ENCODE measurements at places on chromosomes 1 and 21. TPM values are rescaled to one million over a fixed set of nuclear protein-coding genes. Genes with fewer than 3 reads are reported as not detected.

PLA2G4A gene
- total RNA-seq, result 11.0 TPM

SLC44A5 gene
- 0.43 TPM for total RNA-seq

ESPN gene
- total RNA-seq, result 3.1 TPM

SLC25A34 gene
- 10.1 TPM for total RNA-seq

DNA sequence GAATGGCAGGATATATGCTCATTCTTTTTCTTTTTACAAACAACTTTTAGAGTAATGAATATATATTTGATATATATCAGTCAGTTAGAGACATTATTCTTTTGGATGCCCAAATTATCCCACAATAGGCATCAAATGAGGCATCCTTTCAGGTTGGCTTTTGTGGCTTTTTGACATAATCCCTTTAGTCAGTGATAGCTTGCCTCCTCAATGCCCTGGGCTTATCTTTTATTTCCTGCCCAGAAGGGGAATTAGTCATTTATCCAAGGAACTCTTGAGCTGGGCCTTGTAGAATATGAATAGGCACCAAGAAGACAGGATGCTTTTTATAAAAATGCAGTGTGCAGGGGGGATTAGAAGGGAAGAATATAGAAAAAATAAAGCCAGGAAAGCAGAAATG, 22.2 kb downstream of the EPHX4 start:
- DNase-seq, result no peak

- DNase-seq, result peak; percentile 28
Measured at GRCh38 chr21:45971616-45972352, 9.8 kb upstream of the COL6A1 start.

DNA sequence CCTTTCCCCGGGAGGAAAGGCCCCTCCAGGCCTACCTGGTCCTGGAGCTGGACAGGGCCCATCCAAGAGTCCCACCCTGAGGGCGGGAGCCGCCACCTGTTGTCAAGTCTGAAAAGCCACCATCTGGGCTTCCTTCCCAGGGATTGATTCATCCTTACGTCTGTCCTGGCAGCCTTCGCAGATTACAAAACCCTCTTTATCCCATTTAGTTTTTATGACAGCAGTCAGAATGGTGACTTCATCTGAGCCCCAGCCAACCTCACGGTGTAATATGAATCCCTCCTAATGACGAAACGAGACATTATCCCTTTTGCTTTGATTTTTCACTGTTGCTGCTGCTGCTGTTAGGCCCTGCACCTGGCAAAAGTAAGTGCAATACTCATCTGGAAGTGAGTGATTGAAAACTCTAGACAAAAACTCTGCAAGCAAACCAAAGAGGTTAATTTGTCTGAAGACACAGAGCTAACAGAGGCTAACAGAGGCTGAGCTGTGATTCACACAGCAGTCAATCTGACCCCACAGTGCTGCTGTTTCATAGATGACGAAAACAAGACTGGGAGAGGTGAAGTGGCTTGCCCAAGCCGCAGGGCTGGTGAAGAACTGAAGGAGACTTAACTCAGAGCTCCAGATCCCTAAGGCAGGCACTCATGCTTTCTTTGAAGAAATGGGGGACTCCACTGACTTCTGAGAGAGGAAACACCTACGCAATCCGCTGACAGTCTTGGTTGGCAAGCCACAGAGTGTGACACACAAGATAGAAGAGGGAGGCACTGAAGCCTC, 30.0 kb upstream of the S100A7 start:
- DNase-seq, result peak; percentile 32

GRCh38 chr1:236836157-236836556, 41.1 kb downstream of the MTR start:
- DNase-seq, result no peak

DNA sequence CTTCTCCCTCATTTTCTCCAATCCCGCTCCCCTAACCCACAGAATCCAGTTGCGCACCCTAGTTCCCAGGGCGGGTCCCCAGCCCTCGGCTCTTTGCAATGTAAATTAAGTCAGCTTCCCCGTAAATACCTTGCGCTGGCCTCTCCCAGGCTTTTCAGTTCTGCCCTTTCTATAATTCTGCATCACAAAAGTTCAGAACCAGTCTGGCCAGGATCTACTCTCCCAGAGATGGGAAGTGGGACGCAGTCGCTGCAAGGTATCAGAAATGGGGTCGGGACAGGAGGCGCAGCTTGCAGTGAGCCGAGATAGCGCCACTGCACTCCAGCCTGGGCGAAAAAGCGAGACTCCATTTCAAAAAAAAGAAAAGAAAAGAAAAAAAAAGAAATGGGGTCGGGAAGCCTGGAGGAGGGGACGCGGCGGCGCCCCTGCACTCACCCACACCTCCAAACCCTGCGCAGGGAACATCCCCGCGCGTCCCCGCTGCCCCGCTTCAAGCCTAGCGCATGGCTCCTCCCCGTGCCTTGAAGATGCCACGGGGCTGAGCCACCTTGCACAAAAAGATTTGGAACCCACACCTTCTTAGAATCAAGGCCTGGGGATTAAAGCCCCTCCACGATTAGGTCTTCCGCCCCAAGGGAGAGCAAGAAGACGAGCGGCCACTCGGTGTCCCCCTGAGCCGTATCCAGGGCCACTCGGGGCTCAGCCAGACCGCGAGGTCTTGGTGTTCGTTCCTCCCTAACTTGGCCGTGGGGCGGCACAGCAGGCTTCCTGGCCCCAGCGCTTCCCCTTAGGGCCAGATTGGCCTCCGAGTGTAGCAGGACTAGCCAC, 27.2 kb upstream of the ITLN2 start:
- DNase-seq, result no peak

GRCh38 chr1:22689505-22689904, 21.1 kb upstream of the EPHB2 start:
- no peak for DNase-seq

GRCh38 chr1:112714313-112715263, 544 bp downstream of the PPM1J start:
- no peak for DNase-seq

DNA sequence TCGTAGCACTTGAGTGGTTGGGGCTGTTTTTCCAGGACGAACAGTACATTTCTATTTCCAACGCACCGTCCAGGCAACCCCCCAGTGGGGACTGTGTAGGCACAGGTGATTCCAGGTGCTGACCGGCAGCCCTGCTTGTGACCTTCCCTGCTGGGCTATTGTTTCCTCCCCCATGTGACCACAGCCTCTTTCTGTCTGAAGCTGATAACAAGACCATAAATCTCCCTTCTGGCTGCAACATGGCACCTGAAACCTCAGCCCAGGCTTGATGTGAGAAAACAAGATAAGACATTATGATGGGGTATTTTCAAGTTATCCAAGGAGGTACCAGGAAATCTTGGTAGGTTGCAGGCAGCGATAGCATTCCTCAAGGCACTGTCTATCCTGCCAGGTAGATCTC, 48.2 kb downstream of the HLX start:
- no peak for DNase-seq

DNA sequence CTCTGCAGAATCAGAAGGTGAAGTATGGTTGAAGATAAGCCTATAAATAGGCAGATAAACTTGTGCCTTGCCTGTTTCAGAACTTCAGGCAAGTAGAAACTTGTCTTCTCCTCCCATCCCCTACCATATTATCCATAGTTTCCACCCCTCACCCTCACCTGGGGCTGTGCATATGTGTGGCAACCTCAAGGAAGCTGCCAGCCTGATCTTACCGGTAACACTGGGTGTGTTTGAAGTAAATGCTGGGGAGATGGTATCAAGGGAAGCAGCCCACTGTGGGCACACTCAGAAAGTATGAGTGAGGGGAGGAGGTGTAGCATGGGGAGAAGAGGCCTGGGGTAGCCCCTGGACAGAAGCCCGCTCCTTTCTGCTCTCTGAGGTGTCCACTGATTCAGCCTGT, 14.5 kb downstream of the VANGL2 start:
- DNase-seq, result no peak

DNA sequence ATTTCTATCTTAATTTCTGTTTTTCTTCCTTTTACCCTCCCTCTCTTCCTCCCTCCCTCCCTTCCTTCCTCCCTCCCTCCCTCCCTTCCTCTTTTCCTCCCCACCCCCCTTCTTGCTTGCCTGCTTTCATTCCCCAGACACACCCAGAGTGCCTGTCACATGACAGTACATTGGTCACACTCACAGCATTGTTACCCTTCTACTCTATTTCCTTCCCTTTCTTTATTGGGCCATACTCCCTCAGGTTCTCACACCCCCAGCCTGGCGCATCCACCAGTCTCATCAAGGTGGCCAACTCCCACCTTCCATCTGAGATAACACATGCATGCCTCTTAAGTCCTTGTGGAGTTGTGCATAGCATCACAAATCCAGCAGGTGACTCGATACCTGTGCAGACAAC, 10.9 kb downstream of the TMPRSS3 start:
- peak; percentile 66 for DNase-seq

- DNase-seq, result no peak
Measured at GRCh38 chr1:175274368-175274767, 81.8 kb upstream of the KIAA0040 start.
